Activated T-cell treated with anti-CD3 and anti-CD28 coated beads, Interleukin-2, amount 50 U/mL, for 1 hour (primary cell): ENCODE measurements at places on chromosomes 7 and 10.
A peak's percentile ranks its signal among the peaks of the same experiment; 100 is the strongest.

- no peak for DNase-seq
Measured at GRCh38 chr10:3533296-3533695, 251.7 kb downstream of the KLF6 start.

GRCh38 chr10:21297603-21298383, 227.7 kb downstream of the SKIDA1 start:
- no peak for DNase-seq

DNA sequence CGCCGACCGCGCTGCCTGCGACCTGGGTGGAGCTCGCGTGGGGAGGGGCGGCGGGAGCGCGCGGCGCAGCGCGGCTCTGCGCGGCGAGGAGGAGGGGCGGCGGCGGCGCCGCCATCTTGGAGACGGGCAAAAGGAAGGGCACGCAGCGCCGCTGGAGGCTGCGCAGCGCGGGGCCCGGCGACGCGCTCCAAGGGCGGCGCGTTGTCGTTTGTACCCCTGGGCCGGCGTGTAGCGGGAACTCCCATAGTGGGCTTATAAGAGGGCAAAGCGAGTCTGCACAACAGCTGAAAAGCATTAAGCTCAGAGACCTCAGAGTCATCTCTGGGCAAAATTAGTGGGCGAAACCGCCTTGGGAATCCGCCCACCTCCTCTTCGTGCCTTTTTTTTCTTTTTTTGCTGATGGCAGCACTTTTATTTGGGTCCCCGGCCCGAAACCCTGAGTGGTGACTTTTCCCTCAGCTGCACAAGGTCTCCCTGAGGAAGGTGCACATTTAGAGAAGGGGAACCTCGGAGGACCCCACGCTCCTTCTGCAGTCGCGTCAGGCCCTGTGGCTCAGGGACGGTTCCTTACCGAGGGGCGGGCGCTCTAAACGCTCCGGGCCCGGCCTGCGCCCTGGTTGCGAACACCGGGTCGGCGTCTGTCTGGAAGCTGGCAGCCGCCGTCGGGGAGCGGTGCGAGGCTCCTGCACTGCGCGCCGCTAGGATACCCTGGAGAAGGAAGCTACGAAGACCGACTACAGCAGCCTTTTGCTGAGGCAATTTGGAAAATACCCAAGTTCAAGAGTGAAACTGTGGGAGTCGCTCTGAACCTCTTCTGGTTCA, 428 bp upstream of the MCMBP start:
- DNase-seq: peak; percentile 92

DNA sequence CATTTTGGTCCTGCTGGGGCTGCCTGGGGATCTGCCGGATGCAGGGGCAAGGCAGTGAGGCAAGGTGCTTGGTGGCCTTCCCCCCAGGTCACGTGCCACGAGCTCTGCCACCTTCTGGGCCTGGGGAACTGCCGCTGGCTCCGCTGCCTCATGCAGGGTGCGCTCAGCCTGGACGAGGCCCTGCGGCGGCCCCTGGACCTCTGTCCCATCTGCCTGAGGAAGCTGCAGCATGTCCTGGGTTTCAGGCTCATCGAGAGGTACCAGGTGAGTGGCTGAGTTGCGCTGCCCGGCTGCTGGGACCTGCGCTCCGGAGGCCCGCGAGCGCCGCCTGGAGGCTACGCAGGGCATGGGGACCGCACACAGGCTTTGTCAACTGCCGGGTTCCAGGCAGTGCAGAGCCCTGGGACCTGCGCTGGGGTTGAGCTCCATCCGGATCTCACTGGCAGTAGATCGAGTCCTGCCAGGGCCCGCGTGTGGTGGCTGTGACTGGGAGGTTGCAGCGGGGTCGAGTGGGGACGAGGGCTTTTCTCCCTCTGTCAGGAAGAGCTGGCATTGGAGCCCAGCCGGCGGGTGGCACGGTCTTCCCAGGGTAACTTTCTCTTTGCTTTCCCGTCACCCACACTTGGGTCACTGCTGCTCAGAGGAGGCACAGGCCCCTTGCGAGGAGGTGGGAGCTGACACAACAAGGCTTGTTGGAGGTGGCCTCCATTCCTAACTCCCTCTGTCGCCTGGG, 21.7 kb downstream of the AMZ1 start:
- DNase-seq: peak; percentile 83

DNA sequence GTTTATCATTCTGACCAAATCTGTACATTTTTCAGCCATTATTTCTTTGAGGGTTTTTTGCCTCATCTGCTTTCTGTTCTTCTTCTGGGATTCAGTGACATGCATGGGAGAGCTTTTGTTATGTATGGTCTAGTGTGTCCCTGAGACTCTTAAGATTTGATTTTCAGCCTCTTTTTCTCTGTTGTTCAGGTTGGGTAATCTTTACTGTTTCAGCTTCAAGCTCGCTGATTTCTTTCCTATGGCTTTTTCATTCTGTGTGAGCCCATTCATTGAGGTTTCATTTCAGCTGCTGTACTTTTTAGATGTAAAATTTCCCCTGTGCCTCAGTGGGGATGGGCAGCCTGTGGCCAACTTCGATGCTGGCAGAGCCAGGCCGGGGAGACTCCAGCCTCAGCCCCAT, 38.1 kb downstream of the FOXK1 start:
- no peak for DNase-seq

DNA sequence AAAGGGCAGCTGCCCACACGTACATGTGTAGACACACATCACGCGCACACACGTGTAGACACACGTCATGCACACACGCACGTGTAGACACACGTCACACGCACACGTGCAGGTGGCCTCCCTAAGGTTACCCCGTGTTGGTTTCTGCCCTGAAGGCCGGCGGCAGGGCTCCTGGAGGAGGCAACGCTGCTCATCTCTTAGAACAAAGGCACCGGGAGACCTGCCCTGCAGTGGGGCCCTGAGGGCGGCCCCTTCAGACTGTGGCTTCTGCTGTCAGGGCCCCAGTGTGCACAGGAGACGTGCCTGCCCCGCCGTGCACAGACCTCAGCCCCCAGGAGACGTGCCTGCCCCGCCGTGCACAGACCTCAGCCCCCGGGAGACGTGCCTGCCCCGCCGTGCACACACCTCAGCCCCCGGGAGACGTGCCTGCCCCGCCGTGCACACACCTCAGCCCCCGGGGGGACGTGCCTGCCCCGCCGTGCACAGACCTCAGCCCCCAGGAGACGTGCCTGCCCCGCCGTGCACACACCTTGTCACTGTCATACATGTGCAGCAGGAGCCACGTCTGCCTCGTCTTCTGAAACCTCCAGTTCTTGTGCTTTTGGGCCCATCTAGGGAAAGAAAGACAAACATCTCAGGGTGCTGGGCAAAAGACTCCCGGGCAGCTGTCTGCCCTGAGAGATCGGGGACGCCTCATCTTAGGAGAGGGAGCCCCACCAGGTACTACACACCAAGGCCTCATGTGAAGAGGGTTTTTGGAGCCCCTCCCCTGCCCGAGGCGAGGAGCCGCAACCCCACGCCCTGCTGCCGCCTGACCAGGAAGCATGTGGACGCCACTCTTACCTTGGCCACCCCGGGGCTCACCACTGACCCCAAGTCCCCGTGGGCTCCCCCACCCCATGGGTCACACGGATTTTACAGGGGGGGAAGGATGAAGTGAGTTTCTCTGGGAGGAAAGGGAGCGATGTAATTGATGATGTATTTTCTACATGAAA, 17.3 kb downstream of the CYP2W1 start:
- DNase-seq: no peak
